ENCODE measurements at places on chromosomes 11 and 22.
A peak's percentile ranks its signal among the peaks of the same experiment; 100 is the strongest.

GRCh38 chr11:65445604-65446445 lies 23.2 kb downstream of the NEAT1 start:
- no peak for DNase-seq

- DNase-seq, result no peak
Observed at GRCh38 chr11:69994810-69995209, 83.3 kb upstream of the ANO1 start.

- DNase-seq, result no peak
Observed at GRCh38 chr11:69540118-69541000, 58.9 kb downstream of the LINC01488 start.

- DNase-seq, result no peak
Observed at GRCh38 chr11:116579031-116579653, 193.6 kb downstream of the BUD13 start.

DNA sequence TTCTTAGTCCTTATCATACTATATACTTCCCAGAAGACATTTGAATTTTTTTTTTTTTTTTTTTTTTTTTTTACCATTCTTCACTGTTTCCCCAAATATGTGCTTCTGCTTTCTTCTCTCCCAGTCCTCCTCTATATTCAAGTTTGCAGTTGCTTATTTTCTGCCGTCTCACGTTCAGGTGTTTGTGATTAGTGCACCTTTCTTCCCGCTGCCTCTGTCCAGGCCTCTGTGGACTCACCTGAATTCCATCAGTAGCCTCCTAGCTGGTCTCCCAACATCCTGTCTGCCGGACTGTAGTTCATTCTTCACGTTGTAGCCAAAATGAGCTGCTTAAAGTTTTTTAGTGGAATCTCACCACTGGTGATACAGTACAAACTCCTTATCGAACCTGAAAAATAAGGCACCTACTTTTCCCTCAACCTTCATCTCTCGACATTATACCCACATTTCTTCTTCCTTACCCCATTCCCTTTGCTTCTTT lies 795 bp upstream of the MSANTD4 start:
- DNase-seq, result no peak

DNA sequence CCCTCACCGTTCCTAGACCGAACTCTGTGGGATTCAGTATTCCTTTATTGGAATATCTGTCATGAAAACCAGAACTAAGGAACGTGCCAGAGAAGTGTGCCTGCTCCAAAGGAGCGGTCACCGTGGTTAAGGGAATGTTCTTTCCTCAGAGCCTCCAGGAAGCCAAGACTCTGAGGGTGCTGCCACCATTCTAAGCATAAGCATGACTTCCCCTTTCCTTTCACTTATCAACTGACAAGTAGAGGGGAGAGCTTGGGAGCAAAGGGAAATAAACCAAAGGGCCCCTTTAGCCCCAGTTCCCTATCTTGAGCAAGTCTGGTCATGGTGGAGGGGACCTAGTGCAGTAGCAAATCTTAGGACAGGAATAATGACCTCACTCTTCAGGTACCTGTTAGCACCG lies 26.8 kb downstream of the CTR9 start:
- DNase-seq, result no peak

DNA sequence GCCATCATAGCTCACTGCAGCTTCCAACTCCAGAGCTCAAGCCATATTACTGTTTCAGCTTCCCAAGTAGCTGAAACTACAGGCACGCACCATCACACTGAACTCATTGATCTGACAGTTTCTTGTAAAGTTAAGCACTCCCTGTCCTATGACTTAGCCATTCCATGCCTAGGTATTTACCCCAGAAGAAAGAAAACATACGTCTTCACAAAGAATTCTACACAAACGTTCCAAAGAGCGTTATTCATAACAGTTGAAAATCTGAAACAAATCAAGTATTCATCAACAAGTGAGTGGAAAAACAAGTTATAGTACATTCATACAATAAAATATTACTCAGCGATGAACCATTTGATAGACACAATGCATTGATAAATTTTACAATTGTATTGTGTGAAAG lies 7.8 kb upstream of the NLRP10 start:
- DNase-seq, result no peak

GRCh38 chr11:116503216-116504160 lies 269.3 kb downstream of the BUD13 start:
- no peak for DNase-seq

- no peak for DNase-seq
Observed at GRCh38 chr11:92423115-92424034, 198.8 kb downstream of the FAT3 start.

DNA sequence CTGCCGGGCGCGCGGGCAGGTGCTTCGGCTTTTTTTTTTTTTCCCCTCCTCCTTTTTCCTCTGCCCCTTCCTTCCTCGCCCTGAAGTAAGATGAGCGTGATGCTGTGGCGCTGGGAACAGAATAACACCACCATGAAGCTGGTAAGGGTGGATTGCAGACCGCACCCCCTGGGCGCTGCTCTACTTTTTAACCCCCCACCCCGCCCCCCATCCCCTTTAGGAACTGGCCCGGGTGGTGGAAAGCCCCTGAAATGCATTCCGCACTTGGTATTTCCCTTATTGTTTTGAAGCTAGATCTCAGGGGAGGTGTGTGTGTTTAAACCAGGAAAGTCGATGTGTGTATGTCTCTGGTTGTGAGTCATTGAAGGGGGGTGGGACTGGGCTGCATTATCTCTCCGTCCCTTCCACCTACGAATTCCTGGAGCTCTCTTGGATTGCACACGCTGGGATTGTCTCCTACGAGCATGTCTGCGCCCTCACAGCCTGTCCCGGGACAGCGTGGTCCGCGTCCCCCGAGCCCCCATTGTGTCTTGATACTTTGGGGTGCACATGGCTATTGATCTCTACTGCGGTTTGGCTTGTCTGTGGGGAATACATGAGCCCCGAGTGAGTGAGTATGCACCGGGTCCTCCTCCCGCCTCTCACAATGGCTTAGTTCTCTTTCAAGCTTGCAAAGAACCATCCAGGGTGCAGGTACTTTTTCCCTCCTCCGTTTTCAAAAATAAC lies 64.9 kb downstream of the NAV2 start:
- DNase-seq, result no peak

GRCh38 chr11:126112547-126112946 lies 49.9 kb upstream of the CDON start:
- DNase-seq, result no peak

DNA sequence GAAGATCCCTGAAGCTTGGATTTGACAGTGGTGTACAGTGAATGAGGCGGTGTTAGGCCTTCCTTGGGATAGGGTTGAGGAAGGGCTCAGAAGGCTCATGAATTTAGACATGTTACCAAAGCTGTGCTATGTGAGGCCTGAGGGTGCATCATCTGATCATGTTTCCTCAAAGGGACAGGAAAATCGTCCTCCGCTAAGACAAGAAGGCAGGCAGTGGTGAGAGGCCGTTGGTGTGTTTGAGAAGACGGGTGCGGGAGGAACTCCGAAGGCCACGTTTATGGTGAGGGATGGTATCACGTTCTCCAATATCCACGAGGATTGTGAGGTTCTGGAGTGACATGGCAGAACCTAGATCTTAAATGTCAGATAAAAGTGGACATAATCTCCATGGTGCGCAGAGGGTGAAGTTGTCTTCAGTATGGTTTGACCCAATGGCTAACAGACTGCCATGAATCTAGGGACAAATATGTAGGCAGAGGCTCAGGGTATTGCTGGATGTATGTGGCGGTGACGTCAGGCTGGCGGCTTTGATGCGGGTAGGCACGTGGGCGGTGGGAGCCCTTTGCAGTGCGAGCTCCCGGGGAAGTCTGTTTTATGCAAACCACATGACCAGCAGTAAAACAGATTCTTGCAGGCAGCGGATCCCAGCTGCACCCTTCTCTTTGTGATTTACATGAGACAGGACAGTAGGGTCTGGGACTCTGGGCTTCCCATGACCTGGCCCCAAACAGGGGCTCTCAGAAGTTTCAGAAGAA lies 242.3 kb upstream of the B3GAT1 start:
- no peak for DNase-seq

GRCh38 chr11:128825050-128825784 lies 41.9 kb downstream of the KCNJ1 start:
- DNase-seq, result no peak

DNA sequence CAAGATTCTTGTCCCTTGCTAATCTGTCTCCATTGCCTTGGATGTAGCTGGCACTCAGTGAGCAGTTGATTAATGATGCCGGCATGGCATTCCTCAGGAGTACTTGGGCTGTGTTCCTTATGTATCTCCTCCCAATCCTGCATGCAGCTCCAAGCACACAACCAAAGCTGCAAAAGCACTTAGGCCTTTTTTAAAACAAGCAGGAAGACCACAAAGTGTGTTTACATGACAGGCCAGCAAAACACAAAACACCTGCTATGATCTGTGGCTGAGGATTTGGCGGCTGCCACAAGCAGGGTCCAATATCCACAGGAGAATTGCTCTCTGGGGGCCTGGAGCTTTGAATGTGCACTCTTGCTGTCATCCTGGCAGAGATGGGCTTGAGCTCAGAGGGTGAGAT lies 8.9 kb downstream of the ABTB2 start:
- DNase-seq, result no peak

DNA sequence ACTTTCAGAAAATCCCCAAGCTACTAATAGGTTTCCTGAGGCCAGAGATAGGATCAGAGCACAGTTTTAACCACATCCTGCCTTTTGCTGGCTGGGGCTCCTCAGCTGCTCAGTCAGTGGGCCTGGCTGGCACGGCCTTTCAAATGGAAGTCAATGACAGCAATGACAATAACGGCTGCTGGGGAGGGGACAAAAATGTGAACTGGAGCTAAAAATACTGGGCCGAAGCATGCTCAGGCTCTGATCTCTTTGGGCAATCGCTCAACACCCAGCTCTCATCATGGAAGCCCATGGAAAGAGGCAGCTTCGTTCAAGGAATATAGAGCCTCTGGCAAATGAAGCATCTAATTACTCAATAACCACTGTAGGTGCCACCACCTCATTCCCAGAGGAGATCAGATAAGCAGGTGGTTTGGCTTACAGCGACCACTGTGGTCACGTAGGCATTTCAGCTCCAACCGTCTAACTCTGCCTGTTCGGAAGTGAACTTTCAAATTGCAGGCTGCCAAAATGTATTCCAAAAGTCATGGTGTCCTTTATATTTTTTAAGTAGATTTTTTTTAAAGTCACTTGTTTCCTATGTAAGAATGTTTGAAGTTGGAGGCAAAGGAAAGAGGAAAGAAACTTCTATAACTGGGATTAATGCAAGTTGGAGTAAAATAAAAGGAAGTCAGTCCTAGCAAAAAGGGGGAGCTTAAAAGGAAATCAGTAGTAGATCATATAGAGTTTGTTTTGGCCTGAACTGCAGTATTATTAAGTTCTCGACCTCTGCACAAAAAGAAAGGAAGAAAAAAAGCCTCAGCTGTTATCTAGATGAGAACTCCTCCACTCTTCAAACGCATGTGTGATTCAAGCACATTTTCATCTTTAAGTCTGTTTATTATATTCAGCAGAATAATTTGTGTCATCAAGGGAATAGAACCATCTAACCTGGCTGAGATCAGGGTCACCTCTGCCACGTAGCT lies 14.1 kb downstream of the WT1 start:
- DNase-seq, result no peak

GRCh38 chr11:75480185-75481175 lies 45.3 kb downstream of the GDPD5 start:
- no peak for DNase-seq

- DNase-seq, result peak; percentile 57
Observed at GRCh38 chr11:12862696-12863469, 146.2 kb upstream of the RASSF10 start.

- DNase-seq, result no peak
Observed at GRCh38 chr11:84740050-84740449, 887.1 kb downstream of the DLG2 start.

DNA sequence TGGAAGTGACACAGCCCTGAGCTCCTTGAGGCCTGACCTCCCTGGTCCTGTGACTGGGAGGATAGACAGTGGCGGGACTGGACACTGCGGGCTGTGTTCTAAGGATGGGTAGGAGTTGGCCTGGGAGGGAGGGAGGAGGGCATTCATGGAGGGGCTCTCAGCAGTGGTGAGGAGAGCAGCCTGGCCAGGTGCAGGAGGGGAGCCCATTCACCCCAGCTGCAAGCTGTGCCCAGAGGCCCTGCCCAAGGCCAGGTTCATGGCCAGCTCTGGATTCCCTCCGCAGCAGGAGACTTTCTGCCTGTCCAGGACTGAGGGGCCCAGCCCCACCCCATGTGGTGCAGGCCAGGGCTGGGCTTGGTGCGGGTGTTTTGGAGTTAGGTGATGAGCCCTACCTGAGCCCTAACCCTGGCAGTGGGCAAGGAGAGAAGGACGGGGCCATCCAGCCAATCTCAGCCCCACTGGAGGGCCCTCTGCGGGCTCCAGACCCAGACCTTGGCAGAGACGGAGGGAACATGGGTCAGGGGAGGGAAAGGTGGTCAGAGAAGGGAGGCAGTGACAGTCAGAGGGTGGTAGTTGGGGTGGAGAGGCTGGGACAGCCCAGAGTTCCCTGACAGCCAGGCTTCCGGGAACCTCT lies 26.8 kb downstream of the CACNA1I start:
- no peak for DNase-seq

DNA sequence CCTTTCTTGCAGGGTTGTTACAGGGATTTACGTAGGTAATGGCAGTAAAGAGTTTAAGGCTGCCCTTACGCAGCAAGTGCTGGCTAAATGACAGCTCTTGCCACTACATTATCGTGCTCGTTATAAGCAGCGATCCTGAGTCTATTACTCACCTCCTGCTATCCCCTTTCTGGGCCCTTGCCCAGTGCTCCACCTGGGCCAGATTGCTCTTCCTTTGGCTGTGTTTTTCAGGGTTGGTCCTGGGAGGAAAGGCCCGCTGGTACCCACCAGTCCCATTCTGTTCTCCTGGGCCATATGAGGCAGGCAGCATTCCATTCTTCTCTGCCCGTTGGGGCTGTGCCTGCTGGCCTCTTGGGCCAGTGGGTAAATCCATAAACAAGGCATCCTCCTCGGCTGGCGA lies 87.5 kb downstream of the C11orf58 start:
- DNase-seq, result no peak

DNA sequence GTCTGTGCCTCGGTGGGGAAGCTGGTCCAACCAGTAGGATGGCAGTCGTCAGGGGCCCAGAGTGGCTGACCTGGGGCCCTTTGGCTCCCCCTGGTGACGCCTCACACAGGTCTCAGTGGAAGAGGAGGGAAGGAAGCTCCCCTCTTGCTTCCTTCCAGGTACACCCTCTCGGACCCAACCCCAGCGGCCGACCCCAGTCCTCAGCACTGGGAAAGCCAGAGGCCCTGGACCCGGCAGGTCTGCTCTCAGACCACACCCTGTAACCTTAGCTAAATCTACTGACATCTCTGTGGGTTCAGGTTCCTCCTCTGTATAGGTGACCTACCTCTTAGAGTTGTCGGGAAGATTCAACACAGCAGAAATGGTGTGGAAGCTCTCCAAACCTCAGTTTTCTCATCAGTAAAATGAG lies 3.4 kb upstream of the SCUBE1 start:
- DNase-seq, result no peak

DNA sequence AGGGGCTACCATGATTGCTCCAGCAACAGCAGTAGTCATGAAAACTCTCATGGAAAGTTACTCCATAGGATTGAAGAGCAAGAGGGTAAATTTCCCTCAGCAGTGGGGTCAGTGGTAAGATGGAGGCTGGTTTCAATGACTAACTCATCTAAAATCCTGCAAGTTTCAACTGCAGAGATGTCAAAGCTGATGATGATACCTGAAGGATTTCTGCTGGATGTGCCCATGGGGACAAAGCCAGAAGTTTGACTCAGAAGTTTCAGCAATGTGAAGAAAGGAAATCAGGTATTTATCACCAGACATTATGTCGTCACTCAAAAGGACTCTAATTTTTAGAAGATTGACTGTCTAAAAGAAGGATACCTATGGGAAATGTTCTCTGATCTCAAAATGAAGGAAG lies 29.1 kb downstream of the RAB38 start:
- DNase-seq, result no peak
